HFFc6 (cell line): ENCODE measurements at places on chromosomes 7 and 10. TPM values are rescaled to one million over a fixed set of nuclear protein-coding genes. Genes with fewer than 3 reads are reported as not detected.

DNA sequence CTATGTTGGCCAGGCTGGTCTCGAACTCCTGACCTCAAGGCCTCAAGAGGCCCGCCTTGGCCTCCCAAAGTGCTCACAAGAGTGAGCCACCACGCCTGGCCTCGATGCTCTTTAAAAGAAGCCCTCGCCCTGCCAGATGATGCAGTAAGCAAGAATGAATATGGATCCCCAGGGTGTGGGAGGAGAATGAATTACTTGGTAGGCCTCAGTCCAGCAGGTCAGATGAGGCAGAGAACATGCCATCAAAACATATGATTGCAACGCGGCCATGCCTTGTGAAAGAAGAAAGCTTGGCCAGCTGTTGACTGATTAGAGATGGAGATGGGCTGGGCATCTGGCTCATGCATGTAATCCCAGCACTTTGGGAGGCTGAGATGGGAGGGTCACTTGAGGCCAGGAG lies 68.7 kb downstream of the CAMK1D start:
- no peak for DNase-seq

ZNF277 gene
- 11.6 to 13.8 TPM (median 12.1 TPM) in 3 replicates for total RNA-seq

LEP gene
- total RNA-seq, result not detected in 3 replicates

DNA sequence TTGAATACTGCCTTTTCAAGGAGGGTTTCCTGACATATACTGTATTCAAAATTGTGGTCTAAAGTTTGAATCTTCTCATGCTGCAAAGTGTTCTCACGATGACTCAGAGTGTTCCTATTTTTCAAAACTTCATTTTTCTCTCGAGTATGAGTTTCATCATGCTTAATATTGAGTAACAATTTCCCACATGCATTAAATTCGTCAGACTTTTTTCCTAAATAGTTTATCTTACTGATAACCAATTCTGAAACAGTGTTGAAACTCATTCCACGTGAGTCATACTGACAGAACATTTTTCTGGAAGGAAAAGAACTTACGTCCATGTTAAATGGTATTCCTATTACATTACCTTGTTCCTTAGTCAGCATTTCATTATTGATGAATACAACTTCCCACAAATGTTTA lies 44.1 kb downstream of the ZNF33B start:
- no peak for DNase-seq

DNA sequence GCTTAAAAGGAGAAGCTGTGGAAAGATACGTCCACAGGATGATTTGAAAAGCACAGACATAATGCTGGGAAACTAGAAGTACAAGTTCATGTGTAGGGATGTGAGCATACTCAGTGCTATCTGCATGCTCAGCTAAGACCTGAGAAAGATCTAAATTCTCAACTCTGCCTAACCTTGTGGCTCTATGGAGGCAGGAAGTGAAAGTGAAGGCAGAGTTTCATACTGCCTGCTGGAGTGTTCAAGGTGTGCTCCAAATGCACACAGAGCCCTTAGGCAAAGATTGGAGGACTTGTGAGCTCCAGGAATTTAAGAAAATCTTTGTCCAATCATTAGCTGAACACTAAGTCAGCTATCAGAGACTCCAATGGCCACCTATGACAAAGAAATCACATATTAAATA lies 190.9 kb downstream of the RNLS start:
- DNase-seq, result no peak

DNA sequence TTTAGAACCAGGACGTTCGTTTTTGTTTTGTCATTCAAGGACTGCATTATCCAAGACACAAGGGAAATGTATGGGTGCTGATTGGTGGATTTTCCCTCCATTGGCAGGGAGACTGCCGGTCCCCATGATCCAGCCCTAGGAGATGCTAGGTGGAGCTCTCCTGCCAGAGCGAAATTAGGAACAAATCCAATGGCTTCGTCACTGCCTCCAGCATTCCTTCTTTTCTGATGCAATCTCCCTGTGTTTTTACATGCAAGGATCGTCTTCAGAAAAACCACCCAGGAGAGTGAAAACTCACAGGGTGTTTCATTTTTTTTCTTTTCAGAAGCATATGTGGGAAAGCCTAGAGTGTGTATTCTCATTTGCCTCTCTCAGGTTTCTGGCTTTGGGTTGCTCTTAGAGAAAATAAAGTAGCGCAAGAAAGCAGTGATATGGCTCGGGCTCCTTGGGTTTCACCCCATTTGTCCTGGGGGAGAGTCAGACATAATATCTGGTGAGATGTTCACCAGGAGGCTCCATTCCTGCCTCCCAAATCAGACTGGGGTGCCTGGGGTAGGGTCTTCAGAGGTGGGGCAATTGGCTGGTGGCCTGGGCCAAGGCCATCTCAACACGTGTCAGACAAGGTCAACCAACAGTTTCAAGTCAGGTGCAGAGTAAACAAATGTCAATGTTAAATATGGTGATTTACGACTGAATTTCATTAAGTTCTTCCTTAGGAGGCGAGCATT lies 450.9 kb upstream of the MKI67 start:
- no peak for DNase-seq

GRCh38 chr10:59104186-59104585 lies 72.3 kb upstream of the PHYHIPL start:
- DNase-seq, result no peak

- no peak for DNase-seq
Measured at GRCh38 chr7:53001221-53001620, 34.2 kb upstream of the POM121L12 start.

AGR3 gene
- total RNA-seq, result not detected in 3 replicates

GRCh38 chr7:146626912-146627311 lies 510.3 kb downstream of the CNTNAP2 start:
- no peak for DNase-seq

GRCh38 chr7:25360451-25360850 lies 132.2 kb upstream of the NPVF start:
- no peak for DNase-seq

- peak; percentile 64 for DNase-seq
Measured at GRCh38 chr7:134527979-134528371, 608 bp downstream of the AKR1B10 start.

WIPF3 gene
- total RNA-seq, result not detected in 3 replicates

- DNase-seq, result no peak
Measured at GRCh38 chr10:26326851-26327250, 110.3 kb downstream of the GAD2 start.

DOCK4 gene
- total RNA-seq, result 3.2 to 4.1 TPM (median 3.5 TPM) in 3 replicates

GRCh38 chr7:98988641-98989040 lies 110.3 kb downstream of the TRRAP start:
- DNase-seq, result no peak

VIPR2 gene
- total RNA-seq, result not detected in 2 replicates

SFTPA2 gene
- total RNA-seq, result not detected in 2 replicates

HGF gene
- total RNA-seq, result 0.55 and 4.3 TPM in 2 replicates

GRCh38 chr10:127092916-127093315 lies 103.5 kb downstream of the INSYN2A start:
- no peak for DNase-seq

NUTM2E gene
- total RNA-seq, result 0.24 TPM in 1 of 3 replicates, not detected in the others

- no peak for DNase-seq
Measured at GRCh38 chr7:70352088-70352487, 753.8 kb downstream of the AUTS2 start.

- DNase-seq, result no peak
Measured at GRCh38 chr10:102261842-102262241, 16.5 kb downstream of the GBF1 start.
